ENCODE measurements at places on chromosomes 5 and 9. TPM values are rescaled to one million over a fixed set of nuclear protein-coding genes. Genes with fewer than 3 reads are reported as not detected.

LCN15 gene
- total RNA-seq = not detected

GRCh38 chr5:59001154-59001553 lies 418.3 kb downstream of the RAB3C start:
- DNase-seq = peak; percentile 44

PCDHGB6 gene
- 3.8 TPM for total RNA-seq

SLC2A8 gene
- total RNA-seq = 5.5 TPM

GRCh38 chr9:97703437-97704344 lies 6.6 kb upstream of the XPA start:
- DNase-seq = peak; percentile 94

GRCh38 chr9:33133186-33133585 lies 34.0 kb downstream of the B4GALT1 start:
- no peak for DNase-seq

GRCh38 chr5:151950706-151951105 lies 26.1 kb upstream of the GLRA1 start:
- no peak for DNase-seq

LHFPL2 gene
- total RNA-seq = 42.8 TPM

GRCh38 chr9:15299374-15299939 lies 7.6 kb downstream of the TTC39B start:
- no peak for DNase-seq

DNA sequence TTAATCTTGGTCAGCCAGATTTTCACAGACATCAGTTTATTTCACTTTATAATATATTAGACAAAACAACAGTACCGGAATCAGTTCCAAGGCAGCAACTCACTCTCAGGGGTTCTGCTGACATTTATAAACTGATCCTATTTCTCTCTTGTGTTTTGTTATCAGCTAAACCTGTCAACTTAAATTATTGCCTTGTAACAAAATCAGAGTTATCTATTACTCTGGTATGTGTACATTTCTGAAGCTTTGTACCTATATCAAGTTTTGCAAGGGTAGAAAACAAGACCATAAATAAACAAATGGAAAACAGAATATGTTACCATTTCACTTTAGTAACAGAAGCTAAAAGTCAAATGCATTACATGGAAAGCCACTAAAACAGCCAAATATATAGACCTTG lies 122.1 kb downstream of the SIL1 start:
- DNase-seq = no peak

DNA sequence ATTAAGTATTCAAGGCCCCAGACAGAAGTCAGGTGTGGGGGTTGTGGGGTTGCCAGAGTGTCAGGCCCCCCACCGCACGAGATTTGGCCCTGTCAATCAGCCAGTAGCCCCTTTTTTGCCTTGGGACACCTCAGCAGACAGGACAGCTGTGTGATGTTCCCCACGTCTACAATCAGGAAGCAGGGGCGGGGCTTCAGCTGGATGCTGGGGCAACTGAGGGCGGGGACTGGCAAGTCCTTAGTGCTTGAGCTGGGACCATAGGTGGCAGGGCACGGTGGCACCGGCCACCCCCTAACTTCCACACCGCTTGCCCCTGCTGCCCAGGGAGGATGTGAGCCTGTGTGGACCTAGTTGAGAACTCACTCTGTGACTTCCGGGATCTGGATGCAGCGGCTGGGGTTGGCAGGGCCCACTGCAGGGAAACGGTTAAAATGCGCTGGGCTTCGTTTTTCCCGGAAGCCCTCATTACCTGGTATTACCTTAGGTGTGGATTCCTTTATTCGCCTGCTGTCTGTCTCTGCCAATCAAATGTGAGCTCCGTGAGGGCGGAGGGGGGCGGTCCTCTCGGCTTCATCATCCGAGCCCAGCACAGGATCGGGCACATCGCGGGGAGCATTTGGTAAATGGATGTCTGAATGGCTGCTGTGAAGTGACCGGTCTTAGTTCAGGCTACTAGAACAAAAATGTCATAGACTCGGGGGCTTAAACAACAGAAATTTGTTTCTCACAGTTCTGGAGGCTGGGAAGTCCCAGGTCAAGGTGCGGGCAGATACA lies 7.5 kb upstream of the GTF3C5 start:
- no peak for DNase-seq

DNA sequence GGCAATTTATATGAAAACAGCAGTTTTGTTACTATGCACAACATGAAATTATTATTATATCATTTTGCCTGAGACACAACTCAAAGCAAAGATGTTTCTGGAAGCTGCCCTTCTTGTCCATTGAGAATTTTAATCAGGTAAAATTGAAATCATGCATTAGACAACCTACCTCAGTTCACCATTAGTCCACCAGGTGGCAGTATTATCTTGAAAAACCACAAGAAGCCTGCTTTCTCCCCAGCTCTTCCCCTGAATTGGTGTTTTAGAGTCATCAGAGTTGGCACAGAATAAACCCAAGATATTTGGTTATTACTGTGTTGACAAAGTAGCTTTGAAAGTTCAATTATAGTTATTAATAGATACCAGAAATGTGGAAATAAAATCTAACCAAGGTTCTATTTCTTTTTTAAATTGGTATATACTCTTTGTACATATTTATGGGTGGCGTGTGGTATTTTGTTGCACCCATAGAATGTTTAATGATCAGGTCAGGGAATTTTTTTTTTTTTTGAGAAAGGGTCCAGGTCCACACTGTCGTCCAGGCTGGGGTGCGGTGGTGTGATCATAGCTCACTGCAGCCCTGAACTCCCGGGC lies 25.7 kb downstream of the UTP15 start:
- peak; percentile 96 for DNase-seq

GRCh38 chr5:173281910-173282309 lies 46.3 kb downstream of the STC2 start:
- peak; percentile 27 for DNase-seq

GRCh38 chr9:136577941-136578625 lies 32.2 kb upstream of the NOTCH1 start:
- DNase-seq = no peak

DNA sequence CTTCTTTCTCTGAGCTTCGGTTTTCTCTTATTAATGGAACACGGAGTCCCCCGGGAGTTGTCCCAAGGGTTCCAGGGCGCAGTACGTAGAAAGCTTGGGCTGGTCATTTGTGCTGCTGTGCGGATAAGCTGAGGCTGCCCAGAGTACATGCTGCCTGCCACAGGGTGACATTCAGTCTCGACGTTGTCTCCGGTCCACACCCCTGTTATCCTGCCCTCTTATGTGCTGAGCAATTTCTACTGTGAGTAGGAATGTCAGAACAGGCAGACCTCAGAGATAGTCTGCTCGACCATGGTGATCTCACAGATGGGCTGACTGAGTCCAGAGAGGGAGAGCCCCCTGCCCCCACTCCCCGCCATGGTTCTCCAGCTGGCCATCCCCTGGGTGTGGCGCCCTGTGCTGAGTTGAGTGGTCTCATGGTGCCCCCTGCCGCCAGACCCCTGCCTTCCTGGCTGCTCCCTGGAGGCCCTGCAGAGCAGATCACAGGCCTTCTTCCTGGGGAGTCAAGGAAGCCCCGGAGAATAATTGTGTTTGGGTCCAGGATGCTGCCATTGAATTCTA lies 124.0 kb downstream of the RGS3 start:
- DNase-seq = peak; percentile 47

- DNase-seq = no peak
Measured at GRCh38 chr5:83921666-83922193, 201.1 kb upstream of the HAPLN1 start.

DNA sequence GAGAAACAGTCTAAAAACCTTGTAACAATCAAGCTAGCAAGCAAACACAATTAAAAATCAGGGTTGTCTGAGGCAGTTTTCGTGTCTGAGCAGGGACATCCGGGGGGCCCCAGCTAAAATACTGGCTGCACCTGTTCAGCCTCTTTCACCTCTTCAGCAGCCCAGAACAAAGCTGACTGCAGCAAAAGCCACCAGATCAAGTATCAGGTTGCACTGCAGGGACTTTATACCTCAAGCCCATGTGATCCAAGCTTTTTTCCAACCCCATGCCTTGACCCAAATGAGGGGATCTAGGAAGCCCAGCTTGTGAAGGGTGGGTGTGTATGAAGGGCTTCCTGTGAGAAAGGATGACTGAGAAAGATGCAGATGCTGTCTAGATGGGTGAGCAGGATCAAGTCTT lies 133.4 kb downstream of the SEMA6A start:
- no peak for DNase-seq

- no peak for DNase-seq
Measured at GRCh38 chr9:27496135-27496504, 28.0 kb upstream of the IFNK start.

GRCh38 chr5:87949676-87950631 lies 318.7 kb downstream of the TMEM161B start:
- DNase-seq = no peak

- peak; percentile 81 for DNase-seq
Measured at GRCh38 chr5:110768138-110768860, 29.5 kb downstream of the SLC25A46 start.

DNA sequence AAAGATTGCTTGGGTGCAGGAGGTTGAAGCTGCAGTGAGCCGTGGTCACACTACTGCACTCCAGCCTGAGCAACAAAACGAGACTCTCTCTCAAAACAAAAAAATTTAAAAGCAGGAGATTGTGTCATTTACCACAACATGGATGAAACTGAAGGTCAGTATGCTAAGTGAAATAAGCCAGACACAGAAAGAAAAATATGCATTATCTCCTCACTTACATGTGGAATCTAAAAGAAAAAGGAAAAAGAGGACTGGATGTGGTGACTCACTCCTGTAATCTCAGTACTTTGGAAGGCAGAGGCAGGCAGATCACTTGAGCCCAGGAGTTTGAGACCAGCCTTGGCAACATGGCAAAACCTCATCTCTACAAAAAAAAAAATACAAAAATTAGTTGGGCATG lies 146.8 kb upstream of the DAPK1 start:
- peak; percentile 92 for DNase-seq
